ENCODE measurements at places on chromosomes 13 and 19.
A peak's percentile ranks its signal among the peaks of the same experiment; 100 is the strongest.

GRCh38 chr19:23509686-23510450, 114.6 kb upstream of the ZNF91 start:
- DNase-seq: no peak

GRCh38 chr19:14113762-14114414, 3.7 kb downstream of the PRKACA start:
- DNase-seq: no peak

GRCh38 chr13:23960566-23961156, 63.4 kb upstream of the C1QTNF9B start:
- peak; percentile 55 for DNase-seq

DNA sequence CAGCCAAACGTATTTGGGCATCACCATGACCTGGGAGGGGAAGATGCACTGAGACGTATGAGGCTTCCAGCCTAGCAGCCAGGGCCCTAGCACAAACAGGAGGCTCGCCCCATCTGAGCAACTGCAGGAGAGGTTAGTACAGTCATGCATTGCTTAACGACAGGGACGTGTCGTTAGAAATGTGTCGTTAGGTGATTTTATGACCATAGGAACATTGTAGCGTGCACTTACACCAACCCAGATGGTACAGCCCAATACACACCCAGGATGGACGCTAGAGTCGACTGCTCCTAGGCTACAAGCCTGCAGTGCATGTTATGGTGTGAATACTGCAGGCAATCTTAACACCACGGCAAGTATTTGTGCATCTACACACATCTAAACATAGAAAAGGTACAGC, 9.3 kb downstream of the CD177 start:
- no peak for DNase-seq

- peak; percentile 97 for DNase-seq
Observed at GRCh38 chr19:45130888-45131615, 29.7 kb downstream of the NKPD1 start.

DNA sequence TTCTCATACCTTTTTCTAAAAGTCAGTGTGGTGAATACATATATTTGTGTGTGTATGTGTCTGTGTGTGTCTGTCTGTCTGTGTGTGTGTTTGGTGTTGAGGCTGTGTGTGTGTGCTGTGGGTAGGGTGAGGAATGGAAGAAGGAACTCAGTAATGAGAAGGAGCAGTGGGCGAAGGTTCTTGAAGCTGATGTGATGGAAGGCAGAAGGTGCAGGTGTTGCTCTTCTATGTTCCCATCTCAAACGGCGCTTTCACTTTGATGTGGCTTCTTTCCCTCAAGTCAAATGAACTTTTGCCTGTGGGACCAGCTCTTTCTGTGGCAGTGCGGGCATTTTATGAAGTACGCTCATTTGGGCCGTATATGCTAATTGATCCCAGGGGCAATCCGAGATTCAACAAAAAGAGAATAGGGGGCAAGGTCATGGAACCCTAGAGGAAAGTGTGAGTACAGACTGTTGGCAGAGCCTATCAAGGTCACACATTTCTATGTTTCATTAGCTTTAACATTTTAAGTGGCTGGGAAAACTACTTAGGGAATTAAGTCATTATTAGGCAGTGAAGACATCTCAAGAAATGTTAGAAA, 15.2 kb downstream of the BIVM start:
- no peak for DNase-seq

DNA sequence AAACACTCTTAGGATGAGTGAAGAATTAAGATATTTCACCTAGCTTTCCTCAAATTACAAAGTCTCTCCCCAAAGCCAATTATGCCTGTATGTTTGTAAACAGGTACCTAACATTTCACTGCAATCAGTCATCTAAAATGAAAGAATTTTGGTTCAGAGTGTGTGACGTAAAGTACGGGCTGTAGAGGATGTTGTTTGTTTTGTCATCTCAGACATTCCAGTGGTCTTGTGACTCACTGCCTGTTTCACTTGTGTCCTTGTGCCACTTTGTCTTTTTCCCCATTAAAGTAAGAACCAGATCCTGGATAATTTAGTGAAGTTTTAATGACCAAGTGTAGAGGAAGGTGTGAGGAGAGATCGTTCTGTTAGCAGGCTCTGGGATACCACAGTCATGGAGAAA, 28.6 kb upstream of the EID2 start:
- DNase-seq: no peak

GRCh38 chr19:47628078-47628771, 19.3 kb downstream of the BICRA start:
- DNase-seq: no peak

GRCh38 chr13:25088562-25089221, 7.2 kb upstream of the PABPC3 start:
- DNase-seq: no peak
